ENCODE measurements at places on chromosomes 4 and X. TPM values are rescaled to one million over a fixed set of nuclear protein-coding genes. Genes with fewer than 3 reads are reported as not detected.

DNA sequence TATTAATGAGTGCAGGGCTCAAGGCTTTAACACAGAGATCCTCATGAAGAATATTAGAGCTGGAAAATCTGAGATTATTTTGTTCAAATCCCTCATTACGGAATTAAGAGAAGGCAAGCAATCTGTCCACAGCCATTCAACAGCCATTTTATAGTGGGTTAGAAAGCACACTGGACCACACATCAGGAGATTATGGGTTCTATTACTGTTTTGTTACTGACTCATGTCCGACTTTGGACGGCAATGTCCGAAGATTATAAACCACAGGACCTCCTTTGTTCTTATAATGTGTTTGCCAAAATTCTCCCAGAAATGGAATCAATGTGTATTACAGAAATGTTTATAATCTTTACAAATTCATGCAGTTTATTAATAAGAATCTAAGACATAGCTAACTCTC is 8.1 kb downstream of the LAMTOR3 start:
- no peak for DNase-seq

DNA sequence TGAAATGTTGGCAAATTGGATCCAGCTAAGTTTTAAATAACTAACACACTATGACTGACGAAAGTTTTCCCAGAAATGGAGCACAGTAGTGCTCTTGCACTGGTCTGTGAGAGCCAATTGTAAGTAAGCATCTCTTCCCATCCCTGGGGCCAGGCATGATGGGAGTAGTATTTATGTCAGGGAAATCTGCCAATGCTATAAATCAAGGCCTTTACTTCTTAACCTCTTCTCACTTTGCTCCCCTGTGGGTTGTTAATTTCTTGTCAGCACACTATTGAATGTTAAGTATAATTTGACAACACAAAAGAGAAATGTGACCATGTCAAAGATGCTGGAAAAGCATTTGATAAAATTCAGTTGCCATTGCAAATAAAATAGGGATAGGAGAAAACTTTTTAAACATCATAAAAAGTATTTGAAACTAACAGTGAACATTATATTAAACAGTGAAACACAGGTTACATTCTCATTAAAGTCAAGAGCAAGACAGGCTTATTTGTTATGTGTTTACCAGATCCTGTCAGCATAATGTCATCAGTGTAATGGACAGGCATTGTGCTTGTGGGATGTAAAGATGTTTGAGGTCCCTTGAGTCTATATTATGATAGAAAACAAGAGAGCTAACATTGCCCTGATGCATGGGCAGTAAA is 5.0 kb downstream of the F8A1 start:
- peak; percentile 2 for DNase-seq

- DNase-seq = no peak
These were observed 76.2 kb downstream of the LNX1 start for GRCh38 chr4:53515076-53515475.

- DNase-seq = no peak
These were observed 58.7 kb downstream of the CCKAR start for GRCh38 chr4:26431461-26432180.

HNRNPH2 gene
- 79.5 TPM for total RNA-seq

- DNase-seq = peak; percentile 47
These were observed 34.0 kb downstream of the UTP14A start for GRCh38 chrX:129939986-129940385.

DNA sequence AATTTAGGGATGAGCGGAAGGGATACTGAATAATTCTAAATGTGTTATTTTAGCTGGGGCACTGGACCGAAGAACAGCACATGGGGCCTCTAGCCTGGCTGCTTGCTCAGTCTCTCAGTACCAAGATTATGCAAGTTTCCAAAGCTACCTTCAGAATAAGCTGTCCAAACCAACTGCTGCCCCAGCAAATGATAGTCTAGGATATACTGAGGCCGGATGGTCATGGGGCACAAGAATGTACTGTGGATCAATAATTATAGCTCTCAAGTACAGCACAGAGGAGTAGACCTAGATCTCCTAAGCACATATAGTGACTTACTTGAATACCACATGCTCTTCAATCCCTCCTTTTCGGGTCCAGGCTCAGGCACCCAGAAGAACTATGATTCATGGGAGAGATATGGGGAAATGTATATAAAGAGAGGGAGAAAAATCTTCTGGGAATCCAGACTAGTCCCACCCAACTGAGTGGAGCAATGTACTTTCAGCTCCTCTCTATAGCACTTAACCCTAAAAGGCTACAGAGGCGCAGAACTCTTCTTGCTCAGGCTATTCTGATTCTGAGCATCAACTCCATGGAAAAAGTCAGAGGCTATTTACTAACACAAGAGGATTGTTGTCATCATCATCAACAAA is 160.3 kb upstream of the GPC4 start:
- no peak for DNase-seq

DNA sequence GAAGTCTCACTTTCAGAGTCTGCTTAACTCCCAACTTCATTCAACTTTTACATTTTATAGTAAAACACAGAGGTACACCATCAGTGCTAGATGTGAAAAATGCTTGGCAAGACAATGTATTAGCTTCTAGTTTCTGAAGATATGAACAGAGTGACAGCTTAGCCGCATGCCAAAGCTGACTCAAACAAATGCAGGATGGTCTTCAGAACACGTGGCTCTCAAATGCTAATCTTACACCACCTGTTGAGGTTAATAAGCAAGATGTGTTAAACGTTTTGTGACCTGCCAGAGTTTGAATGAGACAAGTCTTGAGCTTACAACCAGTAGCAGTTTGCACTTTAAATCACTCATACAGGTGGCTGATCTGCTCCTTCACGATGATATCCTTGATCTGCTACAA is 18.9 kb upstream of the GPM6B start:
- DNase-seq = no peak

- peak; percentile 90 for DNase-seq
These were observed 1578.3 kb upstream of the TENM3 start for GRCh38 chr4:180664766-180665368.

TRAM1L1 gene
- 4.2 TPM for total RNA-seq

GRCh38 chrX:1306909-1307625 is 29.5 kb upstream of the IL3RA start:
- DNase-seq = no peak

DNA sequence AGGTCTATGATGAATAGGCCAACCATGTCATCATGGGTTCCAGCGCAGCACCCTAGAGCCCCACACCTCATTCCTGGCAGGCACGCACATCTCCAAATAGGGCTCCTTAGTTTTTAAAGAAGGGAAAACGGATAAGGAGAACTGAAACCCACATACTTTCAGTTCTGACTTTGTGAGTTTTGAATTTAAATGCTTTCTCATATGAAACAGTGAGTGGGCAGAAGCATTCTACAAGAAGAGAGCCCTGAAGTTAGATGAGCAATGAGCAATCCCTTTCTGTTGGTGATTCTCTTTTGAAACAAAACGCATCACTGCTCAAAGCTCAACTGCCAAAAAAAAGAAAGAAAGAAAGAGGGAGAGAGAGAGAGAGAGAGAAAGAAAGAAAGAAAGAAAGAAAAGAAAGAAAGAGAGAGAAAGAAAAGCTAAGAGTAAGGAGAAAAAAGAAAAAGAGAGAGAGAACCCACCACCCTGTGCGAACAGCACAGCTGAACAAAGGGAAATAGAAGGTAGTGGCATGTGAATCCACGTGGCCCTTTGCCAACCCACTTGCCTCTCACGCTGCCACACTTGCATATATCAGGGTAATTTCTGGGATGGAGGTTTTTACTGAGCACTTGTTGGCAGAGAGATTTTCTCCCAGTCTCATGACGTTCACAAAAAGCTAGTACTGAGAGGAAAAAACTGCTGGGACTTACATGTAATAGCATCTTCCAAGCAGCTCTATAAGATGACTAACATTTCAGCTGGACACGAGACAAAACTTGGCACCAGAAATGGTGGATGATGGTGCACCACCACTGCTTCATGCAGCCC is 31.0 kb downstream of the TMSB4X start:
- no peak for DNase-seq

- DNase-seq = no peak
These were observed 81.9 kb downstream of the FAM114A1 start for GRCh38 chr4:38949411-38950051.

GRCh38 chr4:4607336-4608213 is 65.7 kb upstream of the STX18 start:
- no peak for DNase-seq

DNA sequence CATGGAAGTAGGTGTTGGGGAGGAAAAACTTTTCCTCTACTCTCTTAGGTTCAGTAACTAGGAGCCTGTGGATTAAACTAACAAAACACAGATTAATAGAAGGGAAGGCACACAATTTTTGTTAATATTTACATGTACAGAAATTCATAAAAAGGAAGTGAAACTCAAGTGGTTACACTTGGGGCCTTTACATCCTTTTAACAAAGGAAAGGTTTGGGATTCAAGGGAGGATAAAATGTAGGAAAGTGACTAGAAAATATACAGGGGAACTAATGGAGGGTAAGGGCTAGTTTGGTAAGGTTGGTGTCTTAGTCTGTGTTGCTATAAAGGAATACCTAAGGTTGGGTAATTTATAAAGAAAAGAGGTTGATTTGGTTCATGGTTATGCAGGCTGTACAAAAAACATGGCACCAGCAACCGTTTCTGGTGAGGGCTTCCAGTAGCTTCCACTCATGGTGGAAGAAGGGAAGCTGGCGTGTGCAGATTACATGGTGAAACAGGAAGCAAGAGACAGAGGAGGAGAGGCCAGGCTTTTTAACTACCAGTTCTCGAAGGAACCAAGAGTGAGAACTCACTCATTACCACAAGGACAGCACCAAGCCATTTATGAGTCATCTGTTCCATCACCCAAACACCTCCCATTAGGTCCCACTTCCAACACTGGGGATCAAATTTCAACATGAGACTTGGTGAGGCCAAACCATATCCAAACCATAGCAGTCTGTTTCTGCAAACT is 124.4 kb downstream of the CHRDL1 start:
- no peak for DNase-seq

MAGEE2 gene
- not detected for total RNA-seq

HSFX2 gene
- total RNA-seq = 0.79 TPM

GRCh38 chr4:113540859-113541258 is 220.7 kb downstream of the CAMK2D start:
- DNase-seq = no peak

F8A3 gene
- 8.2 TPM for total RNA-seq

DNA sequence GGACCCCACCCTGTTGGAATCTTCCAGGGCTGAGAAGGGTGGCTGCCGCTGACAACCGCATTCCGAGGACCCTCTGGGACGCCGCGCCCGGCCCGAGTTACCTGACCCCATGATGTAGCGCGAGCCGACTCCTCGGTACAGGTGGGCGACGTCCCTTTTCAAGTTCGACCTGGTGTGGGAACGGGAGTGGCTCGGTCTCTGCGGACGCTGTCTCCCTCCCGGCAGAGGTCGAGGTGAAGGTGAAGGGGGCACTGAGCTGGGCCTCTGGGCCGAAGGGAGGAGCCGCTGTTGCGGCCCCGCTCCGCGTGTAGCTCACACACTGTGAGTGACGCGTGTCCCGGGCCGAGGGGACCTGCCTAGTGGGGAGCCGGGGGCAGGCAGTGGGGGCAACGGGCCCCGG is 4.5 kb downstream of the GTPBP6 start:
- DNase-seq = peak; percentile 79

DNA sequence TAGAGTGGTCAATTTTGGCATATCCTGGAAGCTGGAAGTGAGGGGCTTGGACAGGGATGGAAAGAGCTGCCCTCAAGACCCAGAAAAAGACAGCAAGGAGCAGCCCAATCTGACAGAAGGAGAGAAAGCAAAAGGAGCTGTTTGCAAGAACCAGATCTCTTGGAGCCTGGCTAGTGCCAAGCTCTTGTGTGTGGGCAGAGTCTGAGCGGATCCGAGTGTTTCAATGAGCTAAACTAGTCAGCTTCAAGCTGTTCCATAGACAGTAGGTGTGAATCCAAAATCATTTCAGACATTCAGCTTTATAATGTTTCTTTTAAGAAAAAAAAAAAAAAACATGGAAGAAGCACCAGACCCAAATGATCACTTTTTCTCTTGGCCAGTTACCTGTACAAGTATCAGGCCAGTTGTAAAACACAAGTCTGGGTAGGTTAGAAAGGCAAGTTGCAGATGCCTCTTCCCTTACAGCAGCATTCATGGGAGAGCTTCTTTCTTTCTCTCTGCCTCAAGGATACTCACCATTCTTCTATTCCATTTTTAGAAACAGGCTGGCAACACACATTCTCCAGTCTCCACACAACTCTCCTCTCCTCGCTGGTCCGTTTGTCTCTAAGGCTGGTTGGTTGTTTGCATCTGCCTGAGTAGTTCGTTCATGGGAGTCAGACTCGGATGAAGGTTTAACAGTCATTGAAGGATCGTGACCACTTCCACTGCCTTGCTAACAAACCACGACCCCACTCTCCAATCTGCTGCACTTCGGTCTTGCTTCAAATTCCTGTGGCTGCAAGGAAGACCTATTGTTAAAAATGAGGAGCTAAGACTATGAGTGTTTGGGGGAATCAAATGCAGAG is 105.2 kb upstream of the GATB start:
- DNase-seq = no peak

DNA sequence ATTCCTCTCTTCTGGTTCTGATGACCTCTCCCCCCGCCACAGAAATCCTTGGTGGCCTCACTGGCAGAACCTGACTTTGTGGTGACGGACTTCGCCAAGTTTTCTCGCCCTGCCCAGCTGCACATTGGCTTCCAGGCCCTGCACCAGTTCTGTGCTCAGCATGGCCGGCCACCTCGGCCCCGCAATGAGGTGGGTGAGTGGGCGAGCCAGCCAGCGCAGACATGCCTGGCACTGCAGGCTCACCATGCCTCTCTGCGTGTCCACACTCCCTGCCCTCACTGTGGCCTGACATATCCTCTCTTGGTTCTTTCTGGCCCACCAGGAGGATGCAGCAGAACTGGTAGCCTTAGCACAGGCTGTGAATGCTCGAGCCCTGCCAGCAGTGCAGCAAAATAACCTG is 8.7 kb downstream of the UBA1 start:
- DNase-seq = no peak

DNA sequence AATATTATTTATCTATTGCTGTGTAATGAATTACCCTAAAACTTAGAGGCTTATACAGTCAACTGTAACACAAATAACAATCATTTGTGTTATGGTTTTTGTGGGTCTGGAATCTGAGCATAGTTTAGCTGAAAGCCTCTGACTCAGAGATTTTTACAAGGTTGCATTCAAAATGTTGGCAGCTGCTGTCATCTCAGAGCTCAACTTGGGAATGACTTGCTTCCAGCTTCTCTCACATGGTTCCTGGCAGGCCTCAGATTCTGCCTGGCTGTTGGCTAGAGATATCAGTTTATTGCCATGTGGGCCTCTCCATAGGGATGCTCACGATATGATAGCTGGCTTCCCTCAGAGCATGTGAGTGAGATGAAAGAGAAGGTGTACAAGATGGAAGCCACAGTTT is 70.2 kb upstream of the BRWD3 start:
- DNase-seq = no peak

- no peak for DNase-seq
These were observed 14.2 kb downstream of the DHX15 start for GRCh38 chr4:24570172-24570571.

DNA sequence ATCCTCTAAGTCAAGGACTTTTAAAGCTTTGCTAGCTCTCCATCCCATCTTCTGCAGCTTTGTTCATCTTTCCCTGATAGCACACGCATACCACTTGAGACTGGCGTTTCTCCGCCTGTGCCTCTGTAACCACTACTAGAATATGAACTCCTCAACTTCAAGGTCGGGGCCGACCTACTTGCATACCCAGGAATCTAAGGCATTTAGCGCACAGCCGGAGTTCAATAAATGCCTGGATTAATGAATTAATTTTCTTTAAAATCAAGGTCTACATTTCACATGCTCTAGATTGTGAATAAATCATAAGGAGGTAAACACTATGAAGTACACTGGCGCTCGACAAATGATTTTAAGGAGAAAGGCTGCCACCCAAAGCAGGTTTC is 89.3 kb downstream of the HNRNPD start:
- DNase-seq = no peak

RADX gene
- 4.7 TPM for total RNA-seq

GRCh38 chrX:145178268-145178667 is 69.0 kb upstream of the SPANXN1 start:
- DNase-seq = no peak

INTU gene
- total RNA-seq = 8.3 TPM

Data from kidney (tissue), 22 donors.